Stimulated activated CD4-positive, alpha-beta T cell treated with anti-CD3 and anti-CD28 coated beads, Interleukin-2, amount 100 ng/mL, for 4 hours (primary cell): ENCODE measurements at places on chromosomes 2 and 18.
A peak's percentile ranks its signal among the peaks of the same experiment; 100 is the strongest.

DNA sequence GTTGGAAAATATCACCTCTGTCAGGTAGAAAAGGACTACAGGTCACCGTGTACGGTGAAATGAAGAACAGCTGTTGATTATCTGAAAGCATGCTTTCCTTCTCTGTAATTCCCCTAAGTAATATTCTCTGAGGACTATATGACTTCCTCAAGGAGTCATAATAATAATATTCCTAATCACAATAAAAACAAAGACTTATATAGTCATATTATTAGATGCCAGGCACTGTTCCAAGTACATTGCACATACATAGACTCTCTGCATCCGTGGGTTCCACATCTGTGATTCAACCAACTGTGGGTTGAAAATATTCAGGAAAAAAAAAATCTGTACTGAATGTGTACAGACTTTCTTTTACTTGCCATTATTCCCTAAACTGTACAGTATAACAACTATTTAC, 512.4 kb upstream of the ID2 start:
- DNase-seq: no peak

DNA sequence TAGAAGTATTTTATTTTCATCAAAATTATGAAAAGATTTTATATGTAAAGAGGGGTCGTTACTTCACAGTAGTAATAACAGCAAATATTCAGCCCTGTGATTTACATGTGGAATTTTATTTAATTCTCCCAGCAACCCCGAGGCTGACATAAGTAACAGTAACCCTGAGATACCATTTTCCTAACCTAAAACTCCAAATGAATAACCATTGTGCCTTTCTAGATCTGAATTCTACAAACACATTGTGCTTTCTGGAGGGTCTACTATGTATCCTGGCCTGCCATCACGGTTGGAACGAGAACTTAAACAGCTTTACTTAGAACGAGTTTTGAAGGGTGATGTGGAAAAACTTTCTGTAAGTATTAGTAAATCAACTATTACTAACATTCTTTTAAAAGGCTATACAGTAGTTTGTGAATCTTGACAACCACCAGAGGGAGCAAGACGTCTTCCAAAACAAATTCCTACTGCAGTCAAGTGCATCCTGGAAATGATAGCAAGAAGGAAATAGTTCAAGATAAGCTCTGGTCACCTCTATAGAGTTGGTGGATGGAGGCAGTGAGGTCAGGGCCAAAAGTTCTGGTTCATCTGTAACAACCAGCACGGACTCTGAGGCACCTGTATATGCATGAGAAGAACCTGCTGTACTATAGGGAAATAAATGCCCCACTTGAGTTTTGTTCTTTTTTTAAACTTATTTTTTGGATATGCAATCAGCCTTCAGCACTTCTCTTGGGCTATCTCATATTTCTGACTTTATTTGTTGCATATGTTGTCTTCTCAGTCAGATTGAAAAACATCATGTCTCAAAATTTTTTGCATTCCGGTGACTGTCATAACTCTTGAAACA, 37.4 kb downstream of the ACTR2 start:
- DNase-seq: peak; percentile 2

DNA sequence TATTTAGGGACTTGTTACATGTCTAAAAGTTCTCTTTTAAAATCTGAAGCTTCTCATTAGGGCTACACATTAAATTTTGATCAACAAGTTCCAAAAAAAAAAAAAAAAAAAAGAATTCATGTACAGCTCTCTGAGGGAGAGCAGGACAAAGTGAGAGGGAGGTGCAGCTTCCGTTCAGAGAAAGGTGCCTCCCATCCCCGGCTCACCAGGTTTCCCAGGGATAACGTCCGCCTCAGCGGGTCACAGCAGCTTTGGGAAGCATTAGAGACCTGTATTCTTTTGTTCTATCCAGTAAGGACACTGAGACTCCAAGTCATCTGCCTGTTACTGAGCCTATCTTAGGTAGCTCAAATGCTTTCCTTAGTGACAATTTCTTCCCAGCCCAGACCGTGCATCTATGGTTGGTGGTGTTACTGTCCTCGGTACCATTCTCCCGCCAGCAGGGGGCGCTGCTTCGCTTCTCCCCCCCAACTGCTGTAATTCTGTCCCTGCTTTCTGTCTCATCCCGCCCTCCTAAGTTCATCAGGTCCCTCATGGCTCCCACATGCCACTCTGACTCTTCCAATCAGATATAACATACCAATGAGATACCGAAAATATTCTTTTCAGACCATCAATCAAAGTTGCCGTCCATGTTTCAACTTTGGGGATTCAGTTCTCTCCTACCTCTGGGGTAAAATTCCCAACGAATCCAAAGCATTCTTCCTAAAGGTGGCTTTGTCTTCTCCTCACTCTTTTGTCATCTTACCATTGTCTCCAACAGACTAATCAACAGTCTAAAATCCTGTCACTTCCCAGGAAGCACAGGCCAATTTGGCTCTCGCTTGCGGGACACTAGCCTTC, 466.5 kb downstream of the METTL4 start:
- DNase-seq: peak; percentile 1

- no peak for DNase-seq
These were observed 247.5 kb downstream of the DYSF start for GRCh38 chr2:71700658-71701397.

- DNase-seq: no peak
These were observed 3031.0 kb upstream of the TEKT4 start for GRCh38 chr2:91839904-91840868.

DNA sequence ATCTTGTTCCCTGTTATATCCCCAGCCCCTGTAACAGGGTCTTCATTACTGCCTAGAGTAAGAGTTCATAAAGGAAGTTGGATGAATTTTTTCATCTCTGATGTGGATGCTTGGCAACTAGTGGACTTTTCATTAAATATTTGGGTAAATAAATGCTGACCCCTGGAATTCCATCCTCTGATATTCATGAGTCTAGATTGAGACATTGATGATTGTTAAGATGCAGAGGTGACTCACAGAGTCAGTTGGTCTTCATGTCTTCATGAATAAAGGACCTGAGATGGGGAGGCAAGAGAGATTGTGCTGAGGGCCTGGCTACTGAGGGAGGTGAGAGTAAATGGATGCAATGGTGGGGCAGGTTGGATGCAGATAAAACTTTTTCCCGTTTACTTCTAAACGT, 132.7 kb upstream of the NT5C1B start:
- DNase-seq: no peak
